HCEC 1CT (cell line): ENCODE measurements at places on chromosomes 13 and 19.

DNA sequence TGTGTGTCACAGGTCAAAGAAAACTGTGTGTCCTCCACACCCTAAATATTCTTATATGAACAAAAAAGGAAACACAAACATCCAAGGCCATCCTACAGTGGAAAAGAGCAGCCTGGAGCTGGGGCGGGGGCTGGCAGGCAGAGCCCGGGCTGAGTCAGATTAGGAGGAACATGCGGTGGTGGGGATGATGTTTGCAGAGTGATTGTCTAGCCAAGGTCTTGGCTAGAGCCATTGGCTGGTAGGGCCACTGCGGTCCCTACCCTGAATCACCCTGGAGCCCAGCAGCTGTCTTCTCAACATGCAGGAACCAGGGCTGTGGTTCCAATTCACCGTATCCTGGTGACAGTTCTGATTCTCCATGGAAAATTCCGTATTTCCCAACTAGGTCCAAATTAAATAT is 439.5 kb downstream of the FGF9 start:
- DNase-seq = no peak

DNA sequence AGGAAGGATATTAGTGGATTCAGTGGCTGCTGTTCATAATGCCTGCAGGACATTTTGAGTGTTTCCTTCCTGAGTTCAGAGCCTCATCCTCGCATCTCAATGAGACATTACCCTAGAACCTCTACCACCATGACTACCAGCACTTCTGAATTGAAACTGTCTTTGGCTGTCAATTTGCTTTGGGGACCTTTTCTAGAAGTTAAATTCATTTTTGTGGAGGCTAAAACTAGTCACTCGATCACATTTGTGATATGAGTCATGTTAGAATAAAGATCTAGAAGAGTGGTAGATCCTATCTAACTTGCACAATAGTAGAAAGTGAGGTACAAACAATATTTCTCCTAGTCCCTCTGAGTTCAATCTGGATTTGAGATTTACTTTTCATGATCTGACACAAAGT is 124.9 kb downstream of the KCNRG start:
- no peak for DNase-seq

GRCh38 chr13:62173958-62174357 is 758.3 kb upstream of the PCDH20 start:
- no peak for DNase-seq

GRCh38 chr13:46361276-46361934 is 25.6 kb downstream of the RUBCNL start:
- DNase-seq = peak; percentile 56

DNA sequence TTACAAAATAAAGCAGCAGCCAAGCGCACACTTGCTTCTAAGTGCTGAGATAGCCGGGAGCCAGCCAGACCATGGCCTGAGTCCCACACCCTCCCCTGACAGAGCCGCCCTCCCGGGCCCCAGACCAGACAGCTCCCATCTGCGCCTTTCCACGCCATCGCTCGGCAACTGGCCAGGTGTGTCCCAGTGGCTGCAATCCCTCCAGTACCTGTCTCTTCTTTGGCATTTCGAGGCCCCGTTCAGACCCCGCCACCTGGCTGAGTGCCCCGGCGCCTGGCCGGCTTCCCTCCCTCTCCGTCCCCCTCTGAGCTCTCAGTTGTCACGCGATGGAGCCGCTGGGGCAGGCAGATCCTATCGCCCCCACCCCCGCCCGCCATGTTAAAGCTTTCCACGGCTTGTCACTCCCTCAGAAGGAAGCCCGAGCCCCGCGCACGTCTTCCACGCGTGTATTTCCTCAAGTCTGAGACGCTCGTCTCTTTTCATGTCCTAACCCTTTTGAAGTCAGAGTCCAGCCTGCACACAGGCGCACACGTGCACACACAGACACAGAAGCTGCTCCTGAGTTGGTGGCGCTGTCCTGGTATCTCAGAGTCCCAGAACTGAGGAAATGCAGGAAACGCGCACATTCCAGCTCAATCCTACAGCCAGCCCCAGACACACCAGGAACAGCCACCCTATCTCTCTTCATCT is 7.9 kb downstream of the MLLT1 start:
- DNase-seq = no peak

DNA sequence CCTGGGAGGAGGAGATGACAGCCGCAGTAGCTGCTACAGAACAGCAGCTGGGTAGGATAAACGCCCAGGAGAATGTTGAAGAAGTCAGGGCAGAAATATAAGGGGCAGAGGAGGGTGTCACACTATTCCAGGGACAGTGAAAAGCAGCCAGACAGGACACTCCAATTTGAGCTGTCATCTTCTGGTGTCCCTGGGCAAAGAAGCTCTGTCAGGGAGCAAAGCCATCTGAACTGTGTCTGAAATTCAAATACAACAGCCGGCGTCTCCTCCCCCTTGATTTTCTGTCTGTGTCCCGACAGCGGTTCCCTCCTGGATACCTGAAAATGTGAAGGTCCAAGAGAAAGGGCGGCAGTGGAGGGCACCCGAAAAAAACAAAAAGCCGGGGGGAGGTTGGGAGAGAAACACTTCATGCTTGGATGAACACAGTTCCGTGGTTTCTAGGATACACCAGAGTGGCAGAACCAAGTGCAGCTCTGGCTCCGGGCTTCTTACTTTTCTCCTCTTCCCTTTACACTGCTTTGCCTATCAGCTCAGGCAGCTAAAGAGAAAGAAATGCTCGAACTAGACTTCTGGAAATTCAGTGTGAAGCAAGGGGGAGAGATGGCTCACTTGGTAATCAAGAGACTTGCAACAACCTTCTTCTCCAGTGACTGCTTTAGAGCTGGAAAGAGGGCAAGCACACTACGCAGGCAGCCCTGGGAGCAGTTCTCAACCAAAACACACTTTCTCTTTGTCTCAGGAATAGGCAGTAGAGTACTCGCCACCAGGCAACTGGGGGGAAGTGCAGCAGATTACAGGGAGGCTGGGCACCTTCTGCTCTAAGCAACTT is 465.6 kb downstream of the ITGBL1 start:
- DNase-seq = no peak

DNA sequence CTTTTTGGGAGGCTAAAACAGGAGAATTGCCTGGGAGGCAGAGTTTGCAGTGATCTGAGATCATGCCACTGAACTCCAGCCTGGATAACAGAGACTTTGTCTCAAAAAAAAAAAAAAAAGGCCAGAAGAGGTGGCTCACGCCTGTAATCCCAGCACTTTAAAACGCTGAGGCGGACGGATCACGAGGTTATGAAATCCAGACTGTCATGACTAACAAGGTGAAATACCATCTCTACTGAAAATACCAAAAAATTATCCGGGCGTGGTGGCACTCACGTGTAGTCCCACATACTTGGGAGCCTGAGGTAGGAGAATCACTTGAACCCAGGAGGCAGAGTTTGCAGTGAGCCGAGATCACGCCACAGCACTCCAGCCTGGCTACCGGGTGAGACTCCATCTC is 39.9 kb downstream of the ZNF611 start:
- DNase-seq = no peak

DNA sequence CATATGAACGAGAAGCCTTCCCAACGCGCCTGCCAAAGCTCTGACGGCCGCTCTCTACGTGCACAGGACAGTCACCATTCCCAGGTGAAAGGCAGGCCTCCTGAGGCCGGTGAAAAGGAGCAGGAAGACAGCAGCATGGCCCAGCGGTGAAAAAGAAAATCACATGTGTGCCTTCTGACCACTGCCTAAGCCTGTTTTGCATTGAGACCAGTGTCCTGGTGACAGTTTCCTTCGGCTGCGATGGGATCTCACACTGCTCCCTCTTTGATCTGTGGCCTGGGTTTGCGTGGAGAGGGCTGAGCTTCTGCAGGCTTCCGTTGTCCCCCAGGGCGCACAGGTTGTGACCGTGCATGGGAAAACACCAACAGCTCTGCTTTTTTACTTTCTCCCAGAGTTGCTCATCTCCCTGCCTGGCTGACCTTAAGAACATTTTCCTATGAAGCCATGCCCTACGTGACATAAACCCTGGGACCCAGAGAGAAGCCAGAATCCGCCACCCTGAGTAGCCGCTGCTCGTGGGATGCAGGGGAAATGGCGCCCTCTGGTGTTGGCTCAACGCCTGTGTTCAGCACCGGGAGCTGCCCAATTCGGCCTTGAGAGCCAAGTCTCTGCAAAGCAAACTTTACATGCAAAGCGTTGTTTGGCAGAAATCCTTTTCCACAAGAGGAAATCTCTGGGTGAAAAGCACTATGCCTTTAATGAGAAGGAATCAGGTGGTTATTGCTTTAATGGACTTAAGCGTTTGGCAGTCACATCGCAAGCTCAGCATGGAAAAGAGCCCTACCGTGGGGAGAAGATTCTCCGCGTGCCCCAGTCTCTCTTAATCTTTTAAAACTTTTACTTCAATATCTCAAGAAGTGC is 112.2 kb upstream of the GPR12 start:
- peak; percentile 35 for DNase-seq

GRCh38 chr13:42398533-42398932 is 126.6 kb downstream of the AKAP11 start:
- no peak for DNase-seq

- no peak for DNase-seq
Observed at GRCh38 chr13:75647126-75647784, 11.1 kb downstream of the LMO7 start.

GRCh38 chr13:20360041-20360491 is 127.9 kb upstream of the GJB6 start:
- peak; percentile 78 for DNase-seq

DNA sequence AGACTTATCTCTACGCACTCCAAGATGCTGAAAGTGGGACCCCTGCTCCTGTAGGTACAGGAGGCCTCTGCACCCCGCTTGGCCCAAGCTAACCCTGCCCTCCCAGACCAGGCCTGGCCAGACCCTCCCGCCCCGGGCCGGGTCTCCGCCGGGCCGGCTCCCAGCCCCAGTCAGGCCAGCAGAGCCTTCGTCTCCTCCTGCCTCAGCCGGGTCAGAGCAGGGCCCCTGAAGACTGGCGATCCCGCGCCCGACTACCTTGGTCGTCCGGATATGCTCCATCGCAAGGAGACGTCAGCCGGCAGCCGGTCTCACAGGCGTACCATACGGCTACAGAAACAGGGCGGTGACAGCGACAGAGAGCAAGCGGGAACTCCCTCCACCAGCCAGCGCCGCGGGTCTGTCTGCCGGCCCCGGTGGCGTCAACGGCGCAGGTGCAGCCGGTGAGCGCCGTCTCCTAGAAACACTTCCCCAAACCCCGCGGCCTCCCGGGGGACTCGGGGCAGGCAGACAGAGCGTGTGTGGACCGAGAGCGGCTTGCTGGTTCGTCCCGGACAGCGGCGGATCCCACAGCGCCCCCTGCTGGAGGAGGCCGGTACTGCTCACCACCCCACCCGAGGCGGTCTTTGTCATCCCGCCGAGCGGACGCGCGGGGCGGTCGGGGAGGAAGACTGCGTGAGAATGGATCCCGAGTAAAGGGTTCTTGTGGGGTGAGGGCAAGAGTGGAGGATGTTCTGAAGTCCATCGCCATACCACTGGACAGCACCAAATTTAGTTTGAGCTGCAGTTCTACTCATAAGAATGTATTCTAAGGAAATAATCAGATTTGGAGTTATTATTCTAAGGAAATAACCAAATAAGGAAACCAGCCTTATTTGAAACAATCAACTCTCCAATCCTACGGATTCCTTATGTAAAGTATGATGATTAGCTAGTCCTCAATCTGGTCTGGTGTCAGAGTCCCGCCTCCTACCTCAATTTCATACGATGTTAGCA is at the start of gene MTMR6:
MTMR6 (minus strand) TSS at position 520 of the 993 bp plus-strand sequence; CDS start at position 279, 241 bp downstream.
- peak; percentile 81 for DNase-seq

DNA sequence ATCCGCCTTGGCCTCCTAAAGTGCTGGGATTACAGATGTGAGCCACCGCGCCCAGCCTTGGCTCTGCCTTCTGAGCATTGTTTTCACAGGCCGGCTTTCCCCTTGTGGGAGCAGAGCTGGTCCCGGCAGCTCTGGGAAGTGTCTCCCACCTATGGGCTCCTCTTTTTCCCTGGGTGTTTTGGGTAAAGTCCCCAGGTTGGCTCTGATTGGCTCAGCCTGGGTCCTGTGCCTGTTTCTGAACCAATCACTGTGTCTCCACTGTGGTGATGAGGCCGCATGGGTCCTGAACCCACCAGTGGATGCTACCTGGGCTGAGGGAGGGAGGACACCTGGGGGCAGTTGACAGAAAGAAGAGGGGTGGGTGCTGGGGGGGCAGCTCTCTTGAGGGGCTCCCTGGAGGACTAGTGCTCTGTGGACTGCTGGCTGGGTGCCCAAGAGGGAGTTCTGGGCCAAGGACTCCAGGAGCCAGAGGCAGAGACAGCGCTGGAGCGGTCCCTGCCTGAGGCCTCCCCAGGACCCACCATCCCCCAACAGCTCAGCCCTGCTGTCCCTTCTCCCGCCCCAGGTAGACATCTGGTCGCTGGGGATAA is 19.6 kb upstream of the NCCRP1 start:
- DNase-seq = no peak

DNA sequence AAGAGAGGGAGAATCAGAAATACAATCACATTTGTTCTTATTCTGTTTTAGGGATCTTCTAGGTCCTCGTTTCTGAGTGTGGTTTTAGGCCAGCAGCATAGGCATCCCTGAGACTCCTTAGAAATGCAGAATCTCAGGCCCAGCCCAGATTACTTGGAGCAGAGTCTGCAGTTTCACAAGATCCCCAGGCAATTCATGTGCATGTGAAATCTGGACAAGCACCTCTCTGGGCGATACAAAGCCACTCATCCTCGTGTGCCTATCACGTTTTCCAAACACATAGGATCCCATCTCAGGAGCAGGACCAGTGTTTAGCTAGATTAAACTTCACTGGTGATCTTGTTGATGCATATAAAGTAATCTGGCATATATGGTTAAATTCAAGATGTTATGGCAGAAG is 87.2 kb downstream of the KL start:
- DNase-seq = no peak

GRCh38 chr19:38270587-38271167 is 6.3 kb downstream of the SPINT2 start:
- DNase-seq = no peak

DNA sequence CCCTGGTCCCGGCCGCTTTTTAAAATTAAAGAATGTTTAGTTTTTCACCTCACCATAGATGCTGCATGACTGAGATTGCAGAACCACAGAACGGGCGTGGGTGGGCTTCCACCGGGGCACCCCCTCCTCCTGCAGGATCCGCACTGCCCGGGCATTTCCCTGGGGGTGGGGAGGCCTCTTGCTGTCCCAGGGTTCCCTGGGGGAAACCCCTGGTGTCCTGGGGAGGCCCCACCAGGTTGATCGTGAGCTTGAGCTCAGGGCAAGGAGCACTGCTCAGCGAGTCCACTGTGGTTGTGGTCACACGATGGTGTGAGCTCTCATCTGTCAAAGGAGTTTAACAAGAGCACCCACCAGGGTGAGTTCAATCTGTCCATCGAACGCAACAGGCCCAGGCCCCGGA is 11.4 kb upstream of the TCF3 start:
- no peak for DNase-seq

- no peak for DNase-seq
Observed at GRCh38 chr19:49906879-49907564, 10.3 kb upstream of the IL4I1 start.

- peak; percentile 42 for DNase-seq
Observed at GRCh38 chr13:36275190-36276002, 22.2 kb downstream of the CCDC169 start.

DNA sequence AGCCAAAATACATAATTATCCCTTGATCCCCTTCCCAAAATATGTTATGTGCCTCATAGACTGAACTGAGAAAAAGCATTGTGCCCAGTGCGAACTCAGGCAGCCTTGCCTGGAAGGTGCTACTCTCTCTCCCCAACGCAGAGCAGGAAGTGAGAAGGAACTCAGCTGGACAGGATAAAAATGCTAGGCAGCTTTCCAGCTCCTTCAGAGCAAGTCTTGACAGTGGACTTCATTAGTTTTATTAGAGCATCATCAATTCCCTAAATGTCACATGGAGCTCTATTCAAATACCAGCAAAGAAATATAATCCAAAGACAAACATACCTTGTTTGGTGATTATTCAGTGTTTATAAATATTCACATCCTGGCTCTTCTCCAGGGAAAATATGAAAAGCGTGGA is 202.4 kb downstream of the RFC3 start:
- DNase-seq = no peak
